MV-4-11 (cell line): ENCODE measurements at places on chromosomes 7 and 10.

GRCh38 chr10:43930777-43931176 is 282.1 kb upstream of the ZNF32 start:
- no peak for DNase-seq

DNA sequence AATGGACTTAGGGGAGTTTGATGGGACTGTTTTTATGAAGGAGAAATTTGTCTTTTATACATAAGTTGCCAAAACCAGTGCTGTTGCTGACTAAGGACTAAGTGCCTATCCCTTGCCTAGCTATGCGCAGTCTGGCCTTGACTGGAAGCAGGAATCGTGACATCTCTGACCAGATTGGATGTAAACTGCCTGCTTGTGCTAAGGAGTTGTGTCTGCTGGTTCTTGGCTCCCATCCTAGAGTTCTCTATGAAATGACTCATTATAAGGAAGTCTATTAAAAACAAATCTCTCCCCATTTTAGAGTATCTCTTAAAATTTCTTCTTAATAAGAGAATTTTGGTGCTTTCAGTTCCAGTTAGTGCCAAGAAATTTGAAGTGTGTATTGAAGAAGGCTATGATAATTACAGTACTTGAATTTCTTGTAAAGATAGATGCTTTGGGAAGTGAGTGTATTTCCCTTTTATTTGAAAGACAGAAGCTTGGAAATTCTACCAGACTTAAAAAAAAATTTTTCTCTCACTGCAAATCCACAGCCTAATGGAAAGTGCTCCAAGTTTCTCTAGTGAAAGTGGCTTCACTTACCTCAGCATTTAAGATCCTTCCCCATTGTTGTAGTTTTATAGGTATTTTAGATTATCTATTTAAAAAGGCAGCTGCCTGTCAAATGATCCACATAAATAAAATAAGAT is 77.6 kb downstream of the BICC1 start:
- DNase-seq = no peak

DNA sequence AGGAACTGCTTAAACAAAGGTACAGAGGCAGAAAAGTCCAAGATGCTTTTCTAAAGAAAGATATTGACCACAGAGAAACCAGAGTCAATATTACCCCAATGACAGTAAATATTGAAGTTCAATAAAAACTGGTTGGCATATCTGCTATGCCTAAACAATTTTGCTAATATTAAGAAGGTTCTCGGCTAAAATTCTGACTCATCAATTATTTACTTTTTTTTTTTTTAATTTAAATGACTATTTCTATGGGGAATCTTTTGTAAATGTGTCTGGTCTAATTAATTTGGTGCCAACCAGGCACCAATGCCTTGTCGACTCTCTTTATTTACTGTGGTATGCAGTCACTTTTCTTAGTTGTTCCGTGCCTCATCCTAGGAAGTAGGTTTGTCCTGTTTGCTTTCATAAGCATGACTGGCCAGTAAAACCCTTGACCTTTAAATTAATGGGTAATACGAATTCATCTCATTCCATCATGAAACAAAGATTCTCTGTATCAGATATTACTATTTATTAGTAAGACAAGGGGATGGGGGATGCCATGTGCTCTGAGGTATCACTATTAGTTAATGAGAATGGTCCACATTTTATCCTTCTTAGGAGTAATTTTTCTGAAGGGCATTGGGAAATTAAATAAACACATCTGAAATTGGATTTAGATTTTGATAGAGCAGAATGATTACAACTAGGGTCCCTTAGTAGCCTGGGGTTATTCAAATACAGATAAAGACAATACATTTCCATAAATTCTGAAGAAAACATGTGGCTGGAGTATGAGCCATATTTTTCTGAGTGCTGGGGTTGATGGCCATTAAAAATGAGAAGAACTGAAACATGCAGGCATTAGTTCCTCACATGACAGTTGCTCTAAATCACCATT is 154.4 kb downstream of the VTI1A start:
- no peak for DNase-seq

GRCh38 chr10:101258179-101258885 is 29.1 kb upstream of the LBX1 start:
- peak; percentile 23 for DNase-seq

DNA sequence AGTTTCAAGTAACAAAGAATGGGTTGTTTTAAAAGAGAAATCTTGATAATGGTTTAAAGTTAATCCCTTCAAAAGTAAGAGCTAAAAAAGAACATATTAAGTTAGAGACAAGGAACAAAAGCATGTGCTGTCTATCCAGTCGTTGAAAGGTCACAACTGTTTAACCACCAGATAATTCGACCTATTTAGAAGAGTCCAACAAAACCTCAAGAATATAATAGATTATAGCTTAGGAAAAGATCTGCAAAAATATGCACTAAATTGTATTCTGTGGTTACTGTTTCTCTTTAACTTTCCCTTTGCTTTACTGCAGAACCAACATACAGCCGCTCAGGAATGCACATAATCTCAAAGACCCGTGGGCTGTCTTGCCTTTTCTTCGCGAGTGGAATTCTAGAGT is 74.9 kb downstream of the PCGF5 start:
- DNase-seq = no peak

- DNase-seq = no peak
These were observed 147.0 kb upstream of the PCGF5 start for GRCh38 chr10:91073286-91073979.

- no peak for DNase-seq
These were observed 157.2 kb upstream of the INSYN2A start for GRCh38 chr10:127353544-127353943.

GRCh38 chr10:60916025-60916424 is 28.0 kb downstream of the RHOBTB1 start:
- no peak for DNase-seq

DNA sequence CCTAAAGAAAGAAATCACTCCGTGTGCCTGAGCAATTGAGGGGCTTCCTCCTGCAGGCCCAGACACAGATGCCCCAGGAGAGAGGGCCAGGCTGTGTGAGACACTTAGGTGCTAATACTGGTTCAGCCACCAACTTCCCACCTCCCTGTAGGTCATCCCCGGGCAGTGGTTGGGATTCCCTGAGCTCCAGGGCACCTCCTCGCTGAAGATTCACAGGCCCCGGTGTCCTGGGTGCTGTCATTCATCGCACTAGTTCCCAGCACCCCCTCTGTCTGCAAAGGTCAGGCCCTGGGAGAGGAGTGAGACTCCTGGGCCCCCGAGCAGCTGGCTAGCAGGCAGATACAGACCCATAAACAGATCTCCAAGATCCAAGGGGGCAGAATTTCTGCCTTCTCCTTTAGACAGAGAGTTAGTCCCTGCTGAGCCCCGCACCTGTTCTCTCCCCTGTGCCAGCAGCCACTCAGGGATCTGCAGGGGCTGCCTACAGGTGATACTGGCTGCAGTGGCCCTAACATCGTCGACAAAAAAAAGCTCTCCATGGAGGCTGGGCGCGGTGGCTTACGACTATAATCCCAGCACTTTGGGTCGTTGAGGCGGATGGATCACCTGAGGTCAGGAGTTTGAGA is 38.2 kb upstream of the GTF2I start:
- DNase-seq = no peak

DNA sequence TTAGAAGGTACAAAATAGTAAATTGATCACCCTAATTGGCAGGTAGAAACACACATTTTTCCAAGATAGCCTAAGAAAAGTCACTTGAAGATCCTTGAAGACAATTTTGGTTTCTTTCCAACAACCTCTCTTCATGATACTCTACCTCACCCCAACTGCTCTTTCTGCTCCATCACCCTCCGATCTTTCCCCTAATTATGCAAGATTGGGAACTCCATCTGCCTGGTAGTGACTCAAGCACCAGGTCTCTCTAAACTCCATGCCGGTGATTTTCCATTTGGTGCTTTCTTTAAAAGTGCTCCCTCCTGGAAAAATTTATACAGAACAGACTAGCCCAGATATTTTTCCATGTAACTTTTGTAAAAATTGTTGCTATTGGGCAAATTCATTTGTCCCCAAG is 1.1 kb upstream of the AKR1B1 start:
- DNase-seq = no peak

DNA sequence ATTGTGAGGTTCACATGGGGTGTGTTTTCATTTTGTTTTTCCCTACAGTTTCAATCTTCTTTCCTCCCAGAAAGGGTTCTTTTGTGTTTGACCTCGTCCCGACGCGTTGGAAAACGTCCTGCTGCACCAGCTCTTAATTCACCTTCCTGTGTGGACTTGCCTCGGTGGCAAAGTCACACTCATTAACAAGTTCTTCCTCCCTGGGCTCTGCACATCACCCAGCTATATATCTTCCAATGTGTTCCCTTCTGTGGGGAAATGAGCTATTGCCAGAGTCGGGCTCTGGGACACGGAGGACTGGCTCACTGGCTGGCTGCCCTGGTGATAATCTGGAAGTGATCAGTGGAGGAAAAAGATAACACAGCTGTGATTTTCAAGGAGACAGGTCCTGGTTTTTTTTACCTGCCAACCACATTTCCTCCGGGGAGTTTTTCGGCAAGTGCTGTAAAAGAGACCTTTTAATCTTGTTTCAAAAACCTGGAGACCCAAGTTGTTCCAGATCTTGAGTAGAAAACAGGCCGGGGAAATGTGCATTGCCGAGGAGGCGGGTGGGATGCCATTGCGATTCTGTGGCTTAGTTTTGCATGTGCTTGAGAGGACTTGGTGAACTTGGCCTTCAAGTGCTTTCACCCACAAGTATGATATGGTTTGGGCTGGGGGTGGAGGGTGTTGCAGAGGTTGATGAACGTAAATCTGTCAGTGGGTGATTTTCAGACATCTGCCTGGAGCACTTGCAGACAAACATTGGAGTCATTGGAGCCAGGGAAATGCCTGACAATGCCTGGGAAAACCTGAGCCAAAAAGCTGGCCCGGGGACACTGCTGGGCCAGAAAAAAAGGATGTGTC is 96.5 kb upstream of the CREB5 start:
- no peak for DNase-seq

DNA sequence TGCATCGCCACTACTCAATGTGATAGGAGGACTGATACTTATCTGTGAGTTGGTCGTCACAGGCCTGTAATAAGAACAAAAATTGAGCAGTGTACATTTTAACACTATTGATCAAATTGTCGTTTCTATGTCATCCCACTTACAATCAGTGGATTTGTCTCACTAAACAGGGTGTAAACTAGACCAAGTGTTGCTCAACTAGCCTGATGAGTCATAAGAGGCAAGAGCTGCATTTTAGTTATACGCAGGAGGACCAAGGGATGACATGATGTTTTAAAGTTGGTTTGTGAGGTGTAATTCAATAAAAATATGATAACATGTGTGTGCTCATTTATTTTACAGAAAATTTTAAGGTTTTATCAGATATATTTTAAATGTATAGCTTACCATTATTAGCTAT is 1239.2 kb downstream of the REEP3 start:
- DNase-seq = peak; percentile 53

DNA sequence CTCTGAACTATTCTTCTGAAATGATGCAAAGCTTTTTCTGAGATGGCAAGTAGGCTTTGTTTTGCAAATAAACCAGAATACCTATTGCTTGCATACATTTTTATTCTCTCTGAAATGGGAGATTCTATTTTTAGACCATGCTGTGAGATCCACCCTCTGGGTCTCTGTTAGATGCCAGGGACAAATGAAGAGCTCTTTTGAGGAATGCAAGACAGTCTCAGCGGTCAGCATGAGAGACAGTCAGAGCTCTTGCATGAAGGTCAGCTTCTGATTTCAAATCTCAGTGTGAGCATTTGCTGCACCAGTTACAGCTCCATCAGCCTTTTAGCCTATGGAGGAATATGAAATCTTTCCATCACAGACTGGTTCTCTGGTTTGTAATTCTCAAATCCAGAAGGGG is 429.9 kb upstream of the KLF6 start:
- DNase-seq = no peak

- no peak for DNase-seq
These were observed 123.8 kb upstream of the RET start for GRCh38 chr10:42952931-42953683.

DNA sequence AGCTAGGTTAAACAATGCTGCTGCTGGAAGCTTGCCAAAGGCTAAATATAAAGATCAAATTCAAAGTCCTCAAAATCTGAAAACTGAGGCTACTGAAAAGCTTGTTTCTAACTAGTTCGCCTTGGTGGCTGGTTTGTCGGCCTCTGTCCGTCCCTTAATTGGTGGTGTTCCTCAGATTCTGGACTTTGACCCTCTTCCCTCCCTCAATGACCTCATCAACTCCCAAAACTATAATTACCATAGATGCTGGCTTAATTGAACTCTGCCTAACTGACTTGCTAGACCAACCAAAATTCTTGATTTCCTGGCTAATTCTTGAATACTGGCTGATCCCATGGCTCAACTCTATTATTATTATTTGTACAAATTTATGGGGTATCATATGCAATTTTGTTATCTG is 15.6 kb downstream of the ARHGAP21 start:
- no peak for DNase-seq

GRCh38 chr7:7486362-7486761 is 49.3 kb downstream of the COL28A1 start:
- DNase-seq = peak; percentile 74

- DNase-seq = no peak
These were observed 13.1 kb upstream of the PDK4 start for GRCh38 chr7:95609277-95609971.

DNA sequence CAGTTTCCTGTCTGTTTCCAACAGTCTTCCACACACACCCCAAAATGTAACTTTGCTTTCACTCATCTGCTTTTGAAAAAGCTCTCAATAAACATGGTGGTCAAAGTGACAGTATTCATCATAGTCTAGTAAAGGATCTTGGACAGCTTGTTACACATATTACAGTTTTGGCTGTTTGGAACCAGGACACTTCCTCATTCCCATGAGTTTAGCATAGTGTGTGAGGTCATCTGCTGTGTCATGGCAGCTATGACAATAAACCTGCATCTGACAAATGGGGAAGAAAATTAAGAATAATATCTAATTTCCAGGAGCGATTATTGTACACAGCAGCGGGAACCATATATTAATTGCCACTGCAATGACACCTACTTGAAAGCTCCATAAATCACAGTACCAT is 184.3 kb upstream of the SLC26A5 start:
- DNase-seq = peak; percentile 4

GRCh38 chr10:88943778-88944177 is 8.8 kb downstream of the ACTA2 start:
- no peak for DNase-seq

DNA sequence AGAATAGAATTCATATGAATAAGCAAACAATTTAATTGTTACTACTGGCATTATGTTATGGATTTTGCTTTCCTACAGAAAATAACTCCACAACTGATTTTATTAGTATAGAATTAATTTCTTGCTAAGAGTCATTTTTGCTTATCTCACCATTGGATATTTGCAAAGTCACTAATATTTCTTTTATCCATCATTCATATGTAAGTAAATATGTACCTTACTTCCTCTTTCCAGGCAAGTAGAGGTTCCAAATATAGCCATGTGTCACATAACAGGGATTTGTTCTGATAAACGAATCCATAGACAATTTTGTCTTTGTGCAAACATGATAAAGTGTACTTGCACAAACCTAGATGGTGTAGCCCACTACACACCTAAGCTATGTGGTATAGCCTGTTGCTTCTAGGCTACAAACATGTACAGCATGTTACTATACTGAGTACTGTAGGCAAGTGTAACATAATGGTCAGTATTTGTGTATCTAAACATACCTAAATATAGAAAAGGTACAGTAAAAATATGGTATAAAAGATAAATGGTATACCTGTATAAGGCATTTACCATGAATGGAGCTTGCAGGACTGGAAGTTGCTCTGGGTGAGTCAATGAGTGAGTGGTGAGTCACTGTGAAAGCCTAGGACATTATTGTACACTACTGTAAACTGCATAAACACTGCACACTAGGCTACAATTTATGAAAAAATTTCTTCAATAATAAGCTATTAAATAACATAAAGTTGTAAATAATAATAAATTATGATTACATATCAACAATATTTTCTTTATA is 18.3 kb downstream of the KLLN start:
- DNase-seq = peak; percentile 19
